ENCODE measurements at places on chromosomes 13 and 19.

GRCh38 chr13:28981530-28981929 lies 161.4 kb downstream of the MTUS2 start:
- no peak for DNase-seq

- no peak for DNase-seq
Measured at GRCh38 chr13:33953781-33954180, 135.8 kb downstream of the RFC3 start.

- DNase-seq: peak; percentile 99
Measured at GRCh38 chr19:31214086-31214485, 135.2 kb downstream of the TSHZ3 start.

- DNase-seq: no peak
Measured at GRCh38 chr13:48317511-48318376, 14.2 kb downstream of the RB1 start.

- no peak for DNase-seq
Measured at GRCh38 chr19:16200038-16201010, 2.6 kb downstream of the AP1M1 start.

- DNase-seq: no peak
Measured at GRCh38 chr13:27588405-27588804, 31.9 kb downstream of the LNX2 start.

DNA sequence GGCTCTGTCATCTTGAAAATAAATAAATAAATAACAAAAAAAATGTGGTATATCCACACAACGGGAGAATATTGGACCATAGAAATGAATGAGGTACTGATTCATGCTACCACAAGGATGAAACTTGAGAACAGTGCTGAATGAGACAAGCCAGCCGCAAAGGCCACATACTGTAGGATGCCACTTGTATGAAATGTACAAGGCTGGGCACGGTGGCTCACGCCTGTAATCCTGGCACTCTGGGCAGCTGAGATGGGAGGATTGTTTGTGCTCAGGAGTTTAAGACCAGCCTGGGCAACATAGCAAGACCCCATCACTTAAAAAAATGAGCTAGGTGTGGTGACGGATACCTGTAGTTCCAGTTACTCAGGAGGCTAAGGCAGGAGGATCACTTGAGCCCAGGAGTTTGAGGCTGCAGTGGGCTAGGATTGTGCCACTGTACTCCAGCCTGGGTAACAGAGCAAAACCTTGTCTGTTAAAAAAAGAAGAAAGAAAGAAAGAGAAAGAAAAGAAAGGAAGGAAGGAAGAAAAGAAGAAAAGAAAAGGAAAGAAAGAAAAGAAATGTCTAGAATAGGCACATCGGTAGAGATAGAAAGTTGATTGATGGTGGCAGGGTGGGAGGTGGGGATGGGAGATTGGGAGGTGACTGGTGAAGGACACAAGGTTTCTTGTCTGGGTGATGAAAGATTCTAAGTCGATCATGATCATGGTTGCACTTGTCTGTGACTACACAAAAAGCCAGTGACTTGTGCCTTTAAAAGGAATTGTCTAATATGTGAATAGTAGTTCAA lies 20.3 kb downstream of the HPN start:
- DNase-seq: no peak

GRCh38 chr19:17095141-17095919 lies 19.8 kb downstream of the MYO9B start:
- no peak for DNase-seq

DNA sequence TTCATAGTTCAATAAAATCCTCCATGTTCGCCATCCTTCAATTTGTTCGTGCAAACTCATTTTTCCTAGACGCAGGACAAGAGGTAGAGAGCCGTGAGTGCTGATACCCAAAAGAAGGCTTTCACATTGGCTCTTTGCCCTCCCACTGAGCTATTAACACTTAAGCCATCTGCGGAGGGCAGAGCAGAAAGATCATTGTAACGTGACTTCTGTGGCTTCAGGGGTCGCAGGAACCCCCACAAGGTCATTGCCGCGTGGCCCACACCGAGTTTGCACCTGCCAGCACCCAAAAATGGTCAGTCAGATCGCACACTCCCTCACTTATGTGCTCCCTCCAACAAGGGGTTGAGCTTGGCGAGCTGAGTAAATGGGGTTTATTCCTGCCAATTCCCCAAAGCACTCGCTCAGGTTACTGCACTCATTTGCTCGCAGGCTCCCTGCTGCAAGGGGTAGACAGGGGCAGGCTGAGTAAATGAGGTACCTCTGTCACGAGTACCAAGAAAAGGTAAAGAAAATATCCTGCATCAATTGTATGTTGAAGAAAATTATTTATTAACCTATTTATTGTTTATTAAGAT lies 144.1 kb downstream of the PRR20E start:
- DNase-seq: no peak

DNA sequence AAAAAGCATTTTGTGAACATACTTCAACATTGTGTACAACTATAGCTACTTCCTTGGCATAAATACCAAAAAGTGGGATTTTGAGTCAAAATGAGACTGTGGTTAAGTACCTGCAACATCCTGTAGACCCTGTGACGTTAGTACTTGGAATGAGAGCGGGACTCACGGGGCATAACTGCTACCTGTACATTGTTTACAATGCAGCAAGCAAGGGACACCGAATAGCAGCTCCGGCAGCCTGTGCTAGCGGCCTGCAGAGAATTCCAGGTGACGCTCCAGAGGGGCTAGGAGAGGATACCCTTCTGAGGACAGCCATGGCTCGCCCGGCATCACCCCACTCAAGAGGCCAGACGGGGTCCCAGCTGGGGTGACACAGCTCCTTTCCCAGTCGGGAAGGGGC lies 824 bp upstream of the ZNF331 start:
- DNase-seq: no peak

DNA sequence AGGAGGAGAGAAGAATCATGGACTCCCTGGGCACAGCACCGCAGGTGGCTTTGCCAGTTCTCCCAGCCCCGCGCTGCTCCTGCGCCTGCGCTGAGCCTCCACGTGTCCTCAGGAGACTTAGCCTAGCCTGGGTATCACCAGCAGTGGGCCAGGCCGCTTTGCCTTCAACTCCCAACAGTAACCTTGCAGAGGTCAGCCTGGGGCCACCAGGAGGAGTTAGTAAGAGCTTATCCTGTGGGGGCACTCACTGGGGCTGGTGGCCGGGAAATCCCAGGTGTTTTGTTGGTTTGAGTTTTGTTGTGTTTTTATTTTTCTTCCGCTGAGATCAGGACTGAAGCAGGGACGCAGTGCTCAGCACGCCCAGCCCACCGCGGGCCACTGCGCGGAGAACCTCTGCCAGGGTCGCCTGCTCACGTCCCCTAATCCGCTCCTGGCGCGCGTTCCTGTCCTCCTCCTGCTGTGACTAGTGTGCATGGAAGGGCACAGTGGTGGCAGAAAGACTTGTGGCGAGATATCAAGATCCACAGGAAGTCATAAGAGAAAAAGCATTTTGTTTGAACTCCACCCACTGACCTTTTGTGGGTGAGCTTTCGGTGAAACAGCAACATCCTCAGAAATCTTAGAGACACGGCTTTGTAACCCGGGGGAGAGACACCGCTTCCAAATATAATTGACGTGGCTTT lies 207.4 kb upstream of the RFC3 start:
- no peak for DNase-seq

- no peak for DNase-seq
Measured at GRCh38 chr19:43435775-43436174, 21.1 kb downstream of the TEX101 start.

- DNase-seq: no peak
Measured at GRCh38 chr19:5016781-5017180, 47.9 kb downstream of the KDM4B start.

DNA sequence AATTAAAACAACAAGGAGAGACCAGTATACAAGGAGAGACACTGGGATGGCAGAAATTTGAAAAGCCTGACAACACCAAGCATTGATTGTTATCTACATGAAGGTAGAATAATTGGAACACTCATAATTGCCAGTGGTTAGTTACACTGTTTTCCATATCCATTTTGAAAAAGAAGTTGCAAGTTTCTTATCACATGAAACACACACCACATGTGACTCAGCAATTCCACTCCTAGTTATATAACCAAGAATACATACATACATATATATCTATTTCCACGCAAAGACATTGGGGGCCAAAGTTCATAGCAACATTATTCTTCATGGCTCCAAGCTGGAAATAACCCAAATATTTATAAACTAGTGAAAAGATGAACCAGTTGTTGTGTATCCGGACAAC lies 15.2 kb upstream of the PABPC3 start:
- DNase-seq: no peak

DNA sequence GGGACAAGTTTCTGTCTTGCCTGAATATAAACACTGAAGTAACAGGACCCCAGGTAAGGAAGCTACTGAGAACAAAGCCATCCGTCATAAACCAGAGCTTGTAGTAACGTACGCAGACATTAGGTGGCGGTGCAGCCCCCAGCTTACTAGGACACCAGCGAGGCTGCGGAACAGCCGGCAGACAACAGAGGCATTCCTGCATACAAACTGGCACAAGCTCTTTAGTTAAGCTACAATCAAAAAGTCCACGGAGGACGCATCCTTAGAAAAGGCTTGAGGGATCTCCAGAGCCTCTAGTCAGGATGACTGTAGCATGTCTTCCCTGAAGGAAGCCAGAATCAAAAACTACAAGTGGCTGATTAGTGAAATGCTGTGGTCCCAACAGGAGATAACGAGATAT lies 26.2 kb downstream of the ZNF160 start:
- no peak for DNase-seq

DNA sequence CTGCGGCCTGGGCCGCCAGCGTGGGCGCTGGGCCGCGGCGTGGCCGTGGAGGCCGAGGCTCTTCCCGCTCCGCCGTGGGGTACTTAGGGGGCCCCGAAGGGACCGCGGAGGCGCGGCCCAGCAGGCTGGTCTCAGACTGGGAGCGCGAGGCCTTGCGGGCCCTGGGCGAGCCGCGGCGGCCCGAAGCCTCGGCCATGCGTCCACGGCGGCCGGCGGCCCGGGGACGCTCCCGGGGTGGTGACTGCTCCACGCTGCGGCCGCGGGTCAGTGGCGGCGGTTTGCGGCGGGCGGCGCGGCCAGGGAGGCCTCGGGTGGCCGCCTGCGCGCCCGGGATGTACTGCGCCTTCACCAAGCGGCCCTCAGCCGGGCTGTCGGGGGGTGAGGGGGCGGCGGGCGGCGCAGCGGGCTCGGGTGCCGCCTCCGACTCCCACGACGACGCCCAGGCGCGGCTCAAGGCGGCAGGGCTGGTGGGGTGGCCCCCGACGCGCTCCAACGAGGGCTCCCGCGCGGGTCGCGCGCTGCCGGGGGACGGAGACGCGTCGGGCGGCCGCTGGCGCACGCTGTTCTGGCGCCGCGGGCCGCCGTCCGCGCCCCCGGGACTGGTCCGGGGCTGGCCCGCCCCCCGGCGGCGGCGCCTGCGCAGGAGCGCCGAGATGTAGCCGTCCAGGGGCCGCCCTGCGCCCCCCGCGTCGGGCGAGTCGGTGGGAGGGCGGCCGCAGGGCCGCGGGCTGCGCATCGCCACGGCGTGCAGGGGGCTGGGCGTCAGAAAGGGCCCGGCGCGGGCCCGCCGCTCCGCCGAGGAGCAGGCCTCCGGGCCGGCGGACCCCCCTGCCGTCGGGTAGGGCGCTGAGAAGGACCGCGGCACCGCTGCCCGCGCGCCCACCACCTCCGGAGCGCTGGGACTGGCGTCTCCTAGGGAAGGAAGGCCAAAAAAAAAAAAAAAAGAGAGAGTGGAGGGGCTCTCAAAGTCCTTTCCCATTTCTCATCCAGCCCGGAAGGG lies 11.7 kb downstream of the DACT3 start:
- no peak for DNase-seq

DNA sequence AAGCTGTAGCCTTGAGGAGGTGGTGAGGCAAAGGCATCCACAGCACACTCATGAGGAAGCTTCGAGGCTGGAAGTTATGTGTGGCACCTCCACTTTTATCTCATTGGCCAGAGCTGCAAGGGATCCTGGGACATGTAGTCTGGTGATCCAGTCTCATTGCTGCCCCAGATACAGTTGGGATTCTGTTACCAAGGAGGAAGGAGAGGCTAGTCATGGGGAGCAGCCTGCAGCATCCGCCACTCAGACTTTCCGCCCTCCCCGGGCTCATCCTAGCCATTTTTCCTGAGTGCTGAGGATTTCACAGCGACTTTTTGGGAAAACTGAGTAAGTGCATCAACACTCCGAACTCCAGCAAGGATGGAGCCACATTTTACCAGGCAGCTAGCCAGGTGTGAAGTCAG lies 74.4 kb downstream of the DPF1 start:
- no peak for DNase-seq

DNA sequence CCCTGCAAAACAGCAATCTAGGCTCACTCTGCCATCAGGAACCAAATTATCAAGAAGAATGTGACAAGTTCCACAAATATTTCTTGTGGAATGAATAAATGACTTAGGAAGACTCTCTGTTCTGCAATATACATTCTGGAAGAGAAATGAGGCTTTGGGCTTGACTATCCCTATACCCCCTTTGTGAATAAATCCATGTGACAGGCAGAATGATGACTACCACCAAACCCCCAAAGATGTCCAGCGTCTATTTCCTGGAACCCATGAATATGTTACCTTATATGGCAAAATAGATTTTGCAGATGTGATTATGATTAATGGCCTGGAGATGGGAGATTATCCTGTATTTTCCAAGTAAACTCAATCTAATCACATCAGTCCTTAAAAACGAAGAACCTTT lies 139.3 kb downstream of the ENOX1 start:
- DNase-seq: no peak

DNA sequence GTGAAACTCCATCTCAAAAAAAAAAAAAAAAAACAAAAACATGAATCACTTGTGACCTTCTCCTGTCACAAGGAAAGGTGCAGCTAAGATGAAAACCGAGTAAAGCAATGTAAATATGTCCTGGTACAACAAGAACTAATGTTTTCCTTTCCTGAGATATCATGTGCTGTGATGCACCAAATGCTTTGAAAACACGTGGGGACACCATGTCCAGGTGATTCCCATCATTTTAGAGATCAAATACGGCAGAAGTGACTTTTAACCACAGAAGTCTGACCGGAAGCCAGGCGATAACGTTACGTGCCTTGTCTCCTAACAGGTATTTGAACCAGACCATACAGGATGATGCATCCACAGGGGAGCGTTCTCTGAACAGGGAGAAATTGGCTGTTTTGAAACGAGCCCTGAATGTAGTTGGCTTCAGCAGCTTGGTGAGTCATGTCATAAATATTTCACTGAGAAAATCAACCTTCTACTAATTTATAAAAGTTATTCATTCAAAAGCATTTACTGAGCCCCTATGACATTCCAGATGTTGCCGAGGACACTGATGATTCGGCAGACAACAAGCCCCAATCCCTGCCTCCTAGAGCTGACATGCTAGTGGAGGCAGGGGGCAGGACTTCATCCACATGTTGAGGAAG lies 328.1 kb downstream of the MYO16 start:
- DNase-seq: peak; percentile 74
